ENCODE measurements at places on chromosomes 11 and 22. TPM values are rescaled to one million over a fixed set of nuclear protein-coding genes. Genes with fewer than 3 reads are reported as not detected.

The SHISA8 gene
- 2.2 TPM for total RNA-seq

The NEAT1 gene
- total RNA-seq = 405 TPM

The OR5A1 gene
- not detected for total RNA-seq

- no peak for DNase-seq
Measured at GRCh38 chr11:96195671-96196070, 147.3 kb downstream of the MAML2 start.

DNA sequence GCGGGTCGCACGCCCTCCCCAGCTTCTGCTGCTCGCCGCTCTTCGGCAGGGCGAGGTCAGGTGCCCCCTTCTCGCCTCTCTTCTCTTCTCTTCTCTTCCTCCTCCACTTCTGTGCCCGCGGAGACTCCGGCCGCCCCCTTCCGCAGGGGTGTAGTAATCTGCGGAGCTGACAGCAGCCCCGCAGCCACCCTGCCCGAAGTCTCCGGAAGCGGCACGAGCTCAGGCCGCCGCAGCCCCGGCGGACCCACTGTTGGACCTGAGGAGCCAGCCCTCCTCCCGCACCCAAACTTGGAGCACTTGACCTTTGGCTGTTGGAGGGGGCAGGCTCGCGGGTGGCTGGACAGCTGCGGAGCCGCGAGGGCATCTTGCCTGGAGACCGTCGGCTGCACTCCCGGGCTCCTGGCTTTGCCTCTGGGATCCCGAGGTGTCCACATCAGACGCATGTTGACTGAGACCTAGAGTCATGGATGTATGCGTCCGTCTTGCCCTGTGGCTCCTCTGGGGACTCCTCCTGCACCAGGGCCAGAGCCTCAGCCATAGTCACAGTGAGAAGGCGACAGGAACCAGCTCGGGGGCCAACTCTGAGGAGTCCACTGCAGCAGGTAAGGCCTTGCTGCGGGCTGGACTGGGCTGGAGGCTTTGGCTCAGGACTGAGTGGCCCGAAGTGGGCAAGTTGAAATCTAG is 486 bp downstream of the STIM1 start:
- peak; percentile 56 for DNase-seq

GRCh38 chr11:103637295-103637694 is 399.1 kb upstream of the DDI1 start:
- DNase-seq = no peak

DNA sequence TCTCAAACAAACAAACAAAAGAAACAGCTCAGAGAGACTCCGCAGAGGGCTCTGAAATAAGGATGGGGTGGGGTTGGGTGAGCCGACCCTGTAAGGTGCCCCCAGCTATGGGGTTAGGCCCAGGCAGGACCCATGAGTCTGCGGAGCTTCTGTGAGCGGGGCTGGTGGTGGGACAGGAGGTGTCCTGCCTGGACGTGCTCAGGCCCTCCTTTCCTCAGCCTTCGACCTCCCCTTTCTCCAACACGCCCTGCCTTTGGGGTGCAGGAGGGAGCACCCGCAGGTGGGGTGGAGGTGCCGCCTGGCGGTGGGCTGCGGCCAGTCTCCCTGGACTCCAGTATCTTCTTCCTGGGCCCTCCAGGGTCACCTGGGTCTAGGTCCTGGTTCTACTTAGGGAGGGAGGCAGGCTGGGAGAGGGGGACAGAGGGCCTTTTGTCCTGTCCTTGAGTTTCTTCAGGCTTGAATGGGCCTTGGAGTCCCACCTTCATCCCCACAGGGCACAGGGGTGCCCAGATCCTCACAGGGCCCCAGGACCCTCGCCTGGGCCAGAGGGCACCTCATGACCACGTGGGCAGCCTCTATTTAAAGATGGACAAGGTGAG is 12.3 kb downstream of the PRR33 start:
- DNase-seq = peak; percentile 24

DNA sequence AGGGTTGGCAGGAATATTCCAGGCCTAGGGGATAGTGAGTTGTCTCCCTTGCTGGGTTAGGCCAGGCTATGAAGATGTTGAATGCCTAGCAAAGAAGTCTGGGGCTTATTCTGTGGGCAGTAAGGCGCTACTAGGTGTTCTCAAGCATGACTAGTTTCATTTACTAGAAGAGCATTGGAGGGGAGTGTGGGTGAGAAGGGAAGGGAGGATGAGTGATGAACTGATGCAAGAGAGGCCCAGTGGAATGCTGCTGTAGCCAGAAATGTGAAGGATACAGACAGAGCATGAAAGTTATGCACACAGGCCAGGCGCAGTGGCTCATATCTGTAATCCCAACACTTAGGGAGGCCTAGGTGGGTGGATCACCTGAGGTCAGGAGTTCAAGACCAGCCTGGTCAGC is 33.5 kb downstream of the POU2F3 start:
- no peak for DNase-seq

DNA sequence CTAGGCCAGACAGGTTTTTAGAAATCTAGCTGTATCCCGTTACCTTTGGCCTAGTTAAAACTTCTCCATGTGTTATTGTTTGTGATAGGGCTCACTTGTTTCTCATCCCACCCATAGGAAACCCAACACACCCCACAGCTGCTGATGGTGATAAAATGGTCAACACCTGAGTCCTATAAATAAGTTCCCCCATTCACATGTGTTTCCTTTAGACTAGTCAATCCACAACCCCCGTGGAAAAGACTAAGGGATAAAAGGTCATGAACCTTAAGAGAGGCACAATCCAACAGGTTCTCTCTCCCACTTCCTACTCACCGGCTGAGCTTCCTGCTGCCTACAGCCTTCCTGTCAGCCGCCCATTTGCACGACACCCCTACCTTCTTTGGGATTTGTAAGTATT is 768.4 kb downstream of the JRKL start:
- DNase-seq = no peak

GRCh38 chr11:31810779-31811647 is at the start of gene PAX6:
PAX6 (minus strand) TSS chr11:31811322; CDS start chr11:31806411, 4,911 bp downstream.
- no peak for DNase-seq

DNA sequence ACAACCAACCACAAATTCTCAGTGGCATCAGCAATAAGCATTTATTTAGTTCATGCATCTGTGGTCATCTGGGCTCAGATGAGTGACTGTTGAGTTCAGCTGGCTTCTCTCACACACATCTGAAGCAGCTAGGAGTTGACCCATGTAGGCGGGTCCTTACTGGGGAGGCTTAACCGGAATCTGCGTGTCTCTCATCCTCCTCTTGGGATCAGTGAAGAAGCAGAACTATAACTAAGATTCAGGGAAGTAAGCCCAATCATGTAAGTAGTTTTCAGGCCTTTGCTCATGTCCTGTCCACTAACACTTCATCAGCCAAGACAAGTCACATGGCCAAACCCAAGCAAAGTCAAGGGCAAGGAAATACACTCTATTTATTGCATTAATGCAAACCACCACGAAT is 236.2 kb downstream of the C11orf87 start:
- DNase-seq = no peak

GRCh38 chr11:42049650-42050049 is 590.2 kb upstream of the LRRC4C start:
- DNase-seq = no peak

All from left ventricle myocardium inferior (tissue), 1 donor.